Activated CD4-positive, alpha-beta memory T cell treated with anti-CD3 and anti-CD28 coated beads for 36 hours (primary cell): ENCODE measurements at places on chromosomes 1 and 21. TPM values are rescaled to one million over a fixed set of nuclear protein-coding genes. Genes with fewer than 3 reads are reported as not detected.

The CELA2B gene
- total RNA-seq, result not detected

The SUSD4 gene
- total RNA-seq, result 0.83 TPM

The SYCP1 gene
- total RNA-seq, result not detected

The PSRC1 gene
- 16.3 TPM for total RNA-seq

The SLC45A3 gene
- total RNA-seq, result 0.55 TPM

The S100PBP gene
- total RNA-seq, result 30.4 TPM

The TMEM61 gene
- not detected for total RNA-seq

The NHLH1 gene
- 0.45 TPM for total RNA-seq

The RWDD3 gene
- total RNA-seq, result 10.8 TPM

The XPR1 gene
- total RNA-seq, result 18.4 TPM

The SFN gene
- total RNA-seq, result 1.5 TPM

The KCNQ4 gene
- total RNA-seq, result 0.45 TPM

The KANK4 gene
- not detected for total RNA-seq

The CYP4A11 gene
- not detected for total RNA-seq

The ANGPTL1 gene
- total RNA-seq, result not detected

The RXRG gene
- not detected for total RNA-seq

The OLFML2B gene
- total RNA-seq, result not detected

The BTG2 gene
- 150 TPM for total RNA-seq

The DISC1 gene
- 3.9 TPM for total RNA-seq
